ENCODE measurements at places on chromosomes 12 and 14.

GRCh38 chr12:75020068-75020557 is 189.5 kb downstream of the KCNC2 start:
- DNase-seq, result no peak

DNA sequence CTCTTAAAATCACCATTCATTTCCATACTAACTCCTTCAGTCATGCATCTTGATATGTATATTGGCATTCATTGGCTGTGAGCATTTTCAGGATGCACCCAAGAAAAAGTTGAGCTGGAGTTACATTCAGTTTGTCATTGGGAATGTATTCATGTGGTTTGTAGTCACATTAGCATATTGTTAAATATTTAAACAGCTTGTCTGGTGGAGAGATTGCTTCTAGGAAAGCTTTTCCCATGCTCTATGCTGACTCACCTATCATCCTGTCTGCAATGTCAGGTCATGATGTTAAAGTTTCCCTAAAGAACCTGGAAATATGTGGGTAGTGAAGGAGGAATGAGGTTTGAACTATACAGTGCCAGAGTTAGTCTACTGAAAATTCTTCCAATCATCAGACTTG is 583.6 kb downstream of the GALC start:
- no peak for DNase-seq

DNA sequence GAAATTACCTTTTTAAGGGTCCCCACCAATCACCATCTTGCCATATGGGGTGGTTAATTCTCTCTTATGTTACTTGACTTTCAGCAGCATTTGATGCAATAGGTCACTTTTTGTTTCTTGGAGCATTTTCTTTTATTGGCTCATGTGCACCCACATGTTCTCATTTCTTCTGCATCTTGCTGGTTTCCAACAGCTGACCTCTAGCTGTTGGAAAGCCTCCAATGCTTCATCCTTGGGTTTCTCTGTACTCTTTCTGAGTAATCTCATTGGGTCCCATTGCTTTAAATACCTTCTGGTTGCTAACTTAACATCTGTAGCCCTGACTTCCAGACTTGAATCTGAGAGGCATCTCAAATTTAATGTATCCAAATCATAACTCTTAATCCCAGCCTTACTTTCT is 116.8 kb downstream of the CRADD start:
- no peak for DNase-seq

- no peak for DNase-seq
Measured at GRCh38 chr14:75579338-75579864, 981 bp downstream of the FLVCR2 start.

DNA sequence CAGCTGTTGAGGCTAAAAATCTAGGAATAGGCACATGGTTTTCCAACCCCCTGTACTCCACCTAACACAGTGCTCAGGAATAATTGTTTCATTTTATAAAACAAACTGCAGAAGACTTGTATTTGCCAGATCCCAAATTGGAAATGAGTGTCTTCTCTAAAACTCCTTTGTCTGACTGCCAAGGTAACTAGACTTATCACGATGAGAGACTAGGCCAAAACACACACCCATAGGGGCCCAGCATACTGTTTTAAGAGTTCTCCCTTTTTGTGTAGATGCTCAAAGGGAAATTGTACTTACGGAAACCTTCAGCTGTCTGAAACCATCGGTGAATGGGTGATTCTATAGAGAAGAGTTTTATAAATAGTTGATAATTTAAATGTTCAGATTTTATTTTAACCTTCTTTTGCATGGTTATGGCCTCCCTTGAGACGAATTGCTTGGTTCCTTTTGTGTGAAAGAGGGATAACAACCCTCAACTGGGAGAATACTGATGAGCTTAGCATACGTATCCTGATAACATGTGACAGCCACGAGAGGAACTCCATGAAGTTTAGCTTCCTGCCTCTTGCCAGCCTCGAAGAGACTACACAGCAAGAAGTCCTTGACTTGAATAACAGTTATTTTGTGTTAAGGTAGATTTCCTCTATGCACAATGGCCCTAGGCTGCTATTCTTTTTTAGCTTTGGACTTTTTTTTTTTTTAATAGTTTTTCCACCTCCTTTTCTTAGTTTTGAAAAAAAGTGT is 103.3 kb downstream of the PELI2 start:
- no peak for DNase-seq

DNA sequence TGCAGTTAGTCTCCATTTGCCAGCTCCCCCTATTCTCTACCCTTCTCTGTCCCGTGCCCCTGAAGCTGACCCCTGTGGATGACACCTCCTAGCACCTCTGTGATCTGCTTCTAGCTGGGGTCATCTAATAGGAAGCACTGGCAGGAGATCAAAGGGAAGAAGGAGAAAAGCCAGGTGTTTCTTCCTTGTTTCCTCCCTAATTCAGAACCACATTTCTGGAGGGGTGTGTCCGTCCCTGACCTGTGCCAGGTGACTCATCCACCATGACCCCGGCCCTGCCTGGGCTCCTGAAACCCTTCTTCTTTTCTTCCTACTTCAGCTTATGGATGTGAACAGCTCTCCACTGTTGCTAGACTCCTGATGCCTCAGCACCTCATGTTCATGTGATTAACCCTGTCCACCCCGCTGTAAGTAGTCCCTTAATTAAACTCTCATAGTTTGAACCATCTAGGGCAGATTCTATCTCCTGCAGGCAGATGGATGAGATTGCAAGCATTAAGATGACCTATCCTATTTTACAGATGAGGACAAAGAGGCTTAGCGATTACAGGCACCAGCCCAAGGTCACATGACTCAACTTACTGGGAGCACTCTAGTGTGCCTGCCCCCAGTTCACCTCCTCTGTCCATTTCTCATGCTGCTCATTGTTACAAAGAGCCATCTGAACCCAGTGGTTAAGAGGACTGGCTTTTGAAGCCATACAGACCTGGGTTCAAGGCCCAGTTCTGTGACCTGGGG is 770.5 kb downstream of the MED13L start:
- DNase-seq, result no peak

- DNase-seq, result no peak
Measured at GRCh38 chr12:108099778-108100489, 29.2 kb upstream of the WSCD2 start.

- DNase-seq, result no peak
Measured at GRCh38 chr12:15151161-15152091, 69.8 kb downstream of the RERG start.

DNA sequence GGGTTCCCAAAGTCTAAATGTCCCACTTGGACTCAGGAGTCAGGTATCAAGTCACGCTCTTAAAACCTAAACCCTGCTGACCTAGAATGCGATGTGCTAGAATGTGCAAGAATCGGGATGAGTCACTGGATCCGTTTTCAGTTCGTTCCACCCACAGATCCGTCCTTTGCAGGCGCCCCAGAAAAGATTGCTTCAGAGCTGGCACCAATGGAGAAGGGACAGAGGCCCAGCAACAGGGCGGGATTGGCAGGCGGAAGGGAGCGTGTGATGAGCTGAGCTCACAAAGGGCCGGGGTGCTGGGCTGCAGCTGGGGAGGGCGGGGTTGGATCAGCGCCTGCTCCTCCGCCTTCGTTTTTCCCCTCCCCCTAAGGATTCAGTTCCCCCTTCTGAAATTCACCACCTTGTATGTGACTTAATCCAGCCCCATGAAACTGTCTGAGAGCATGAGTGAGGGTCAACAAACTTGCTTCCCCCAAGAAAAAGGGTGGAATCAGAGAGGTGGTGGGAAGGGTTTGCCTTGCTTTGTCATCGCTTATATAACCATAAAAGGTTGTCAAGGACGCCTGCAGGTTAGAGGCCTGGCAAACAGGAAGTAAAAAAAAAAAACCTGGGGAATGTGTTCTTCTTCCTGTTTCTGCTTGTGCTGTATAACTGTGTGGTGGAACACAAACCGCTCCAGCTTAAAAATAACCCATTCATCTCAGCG is 2.8 kb upstream of the UBC start:
- DNase-seq, result peak; percentile 60

- DNase-seq, result no peak
Measured at GRCh38 chr12:123483602-123484248, 25.8 kb downstream of the SNRNP35 start.

DNA sequence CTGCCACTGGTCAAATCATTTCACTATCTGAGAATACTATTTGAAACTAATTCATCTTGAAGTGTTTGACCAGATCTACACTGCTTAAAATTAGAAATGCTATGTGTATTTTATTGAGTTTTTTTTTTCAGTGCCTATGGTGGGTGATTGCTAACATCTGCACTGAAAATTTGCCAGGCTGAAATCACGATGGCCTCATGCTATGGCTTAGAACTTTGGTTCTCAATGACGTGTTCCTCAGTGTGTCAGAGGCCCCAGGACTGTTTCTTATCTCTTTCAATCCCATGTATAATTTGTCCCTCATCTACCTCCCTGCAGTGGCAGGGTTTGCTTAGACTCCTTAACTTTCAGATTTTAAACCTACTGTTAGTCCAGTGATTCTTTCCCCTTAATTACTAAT is 36.2 kb upstream of the NKX2-8 start:
- no peak for DNase-seq

DNA sequence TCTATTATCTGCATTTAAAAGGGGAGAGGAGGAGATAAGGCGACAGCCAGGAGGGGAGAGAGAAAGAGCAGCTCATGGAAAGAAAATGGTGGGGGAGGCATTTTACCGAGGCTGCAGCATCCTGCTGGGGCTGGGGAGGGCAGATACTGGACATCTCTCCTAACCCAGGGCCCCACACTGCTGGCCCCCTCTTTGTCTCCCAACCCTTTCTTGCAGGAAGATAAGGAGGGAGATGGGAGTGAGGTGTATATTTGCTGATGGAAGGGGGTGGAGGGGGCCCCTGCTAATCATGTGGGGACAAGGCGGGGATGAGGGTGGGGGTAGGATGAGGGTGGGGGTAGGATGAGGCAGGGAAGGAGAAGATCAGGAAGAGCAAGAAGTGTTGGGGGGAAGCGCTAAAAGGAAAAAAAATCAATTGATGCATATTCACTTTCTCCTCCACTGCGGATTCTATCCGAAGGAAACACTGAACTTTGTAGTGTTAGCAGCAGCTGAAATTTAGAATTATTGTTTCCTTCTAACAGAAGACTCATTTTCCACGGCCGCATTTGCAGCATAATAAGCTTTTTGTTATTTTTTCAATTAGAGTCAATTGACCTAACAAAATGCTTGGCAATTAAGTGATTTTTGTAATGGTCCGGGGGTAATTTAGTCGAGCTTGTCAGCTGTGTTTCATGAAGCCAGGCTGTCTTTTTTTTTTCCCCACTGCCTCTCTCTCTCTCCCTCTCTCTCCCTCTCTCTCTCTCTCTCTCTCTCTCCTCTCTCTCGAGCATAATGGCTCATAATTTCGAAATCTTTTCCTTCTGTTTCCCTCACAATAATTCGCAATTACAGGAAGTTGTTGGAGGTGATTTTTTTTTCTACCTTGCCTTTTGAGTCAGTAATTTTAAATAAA is 1134.6 kb downstream of the BCL11B start:
- DNase-seq, result no peak

DNA sequence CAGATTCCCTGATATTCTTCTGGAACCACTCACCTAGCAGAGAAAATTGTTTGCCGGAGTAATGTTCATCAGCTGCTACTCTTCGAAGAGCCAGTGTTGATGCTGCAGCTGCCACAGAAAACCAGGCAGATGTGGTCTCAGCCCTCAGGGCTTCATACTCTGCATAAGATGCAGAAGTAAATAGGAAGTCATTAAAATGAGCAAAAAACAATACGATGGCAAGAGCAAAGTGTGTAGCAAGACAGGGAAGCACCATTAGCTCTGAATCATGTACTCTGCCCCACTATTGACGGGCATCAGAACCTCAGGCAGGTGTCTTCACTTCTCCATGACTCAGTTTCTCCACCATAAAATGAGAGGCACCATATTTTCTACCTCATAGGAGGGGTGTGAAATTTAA is 991.6 kb upstream of the TMEM132C start:
- DNase-seq, result no peak

- no peak for DNase-seq
Measured at GRCh38 chr12:49621651-49622500, 1.5 kb upstream of the PRPF40B start.

GRCh38 chr12:109009766-109010165 is 11.1 kb downstream of the SVOP start:
- DNase-seq, result no peak

GRCh38 chr12:44774815-44775411 is 101.2 kb downstream of the NELL2 start:
- DNase-seq, result no peak

GRCh38 chr14:65599375-65599774 is 186.8 kb downstream of the FUT8 start:
- no peak for DNase-seq

DNA sequence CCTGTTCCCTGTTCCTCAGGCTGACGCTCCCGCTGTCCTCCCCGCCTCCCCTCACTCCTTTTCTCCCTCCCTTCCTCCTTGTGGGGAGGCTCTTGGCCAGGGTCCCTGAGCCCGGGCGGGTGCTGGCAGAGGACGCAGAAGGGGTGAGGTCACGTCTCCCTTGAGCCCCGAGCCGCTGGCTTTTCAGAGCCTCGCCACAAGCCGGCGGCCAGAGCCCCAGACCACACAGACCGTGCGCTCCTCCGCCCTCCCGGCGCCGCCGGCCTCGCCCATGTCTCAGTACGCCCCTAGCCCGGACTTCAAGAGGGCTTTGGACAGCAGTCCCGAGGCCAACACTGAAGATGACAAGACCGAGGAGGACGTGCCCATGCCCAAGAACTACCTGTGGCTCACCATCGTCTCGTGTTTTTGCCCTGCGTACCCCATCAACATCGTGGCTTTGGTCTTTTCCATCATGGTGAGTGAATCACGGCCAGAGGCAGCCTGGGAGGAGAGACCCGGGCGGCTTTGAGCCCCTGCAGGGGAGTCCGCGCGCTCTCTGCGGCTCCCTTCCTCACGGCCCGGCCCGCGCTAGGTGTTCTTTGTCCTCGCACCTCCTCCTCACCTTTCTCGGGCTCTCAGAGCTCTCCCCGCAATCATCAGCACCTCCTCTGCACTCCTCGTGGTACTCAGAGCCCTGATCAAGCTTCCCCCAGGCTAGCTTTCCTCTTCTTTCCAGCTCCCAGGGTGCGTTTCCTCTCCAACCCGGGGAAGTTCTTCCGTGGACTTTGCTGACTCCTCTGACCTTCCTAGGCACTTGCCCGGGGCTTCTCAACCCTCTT is at the start of gene TMEM233:
Gene TMEM233, plus strand, starts transcription at position 197 of the 821 bp plus-strand sequence. Its CDS starts 75 bp downstream, at position 272.
- DNase-seq, result no peak

- no peak for DNase-seq
Measured at GRCh38 chr12:113569806-113570205, 98.1 kb upstream of the LHX5 start.

DNA sequence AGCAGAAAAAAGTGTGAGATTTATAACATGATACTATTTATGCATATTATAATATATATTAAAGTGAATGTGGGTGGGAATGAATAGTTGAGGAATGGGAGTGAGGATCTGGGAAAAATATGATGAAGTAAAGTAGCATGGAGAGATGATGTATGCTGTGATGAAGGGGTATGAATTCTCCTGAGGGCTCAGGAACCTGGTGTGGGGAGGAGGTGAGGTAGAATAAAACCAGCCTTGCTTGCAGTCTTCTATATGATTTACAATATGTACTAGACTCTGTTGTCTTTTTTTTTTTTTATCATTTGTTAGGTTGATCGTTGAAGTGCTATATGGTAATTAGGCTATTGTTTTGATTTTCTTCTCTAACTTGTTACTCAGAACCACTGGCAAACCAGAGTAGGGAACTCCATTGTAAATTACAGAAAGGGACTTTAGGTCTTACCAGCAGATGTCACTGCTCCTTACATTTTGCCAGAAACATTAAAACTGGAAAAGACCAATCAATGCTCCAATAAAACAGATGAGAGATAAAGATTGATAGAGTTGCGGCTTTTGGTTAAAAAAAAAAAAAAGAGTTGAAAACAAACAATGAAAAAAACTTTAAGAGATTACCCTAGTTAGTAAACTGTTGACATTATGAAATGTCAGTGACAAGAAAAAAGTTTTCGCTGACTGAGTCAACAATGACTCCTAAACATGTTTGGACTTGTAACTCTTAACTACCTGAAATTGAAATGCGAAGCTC is 39.9 kb downstream of the ATL1 start:
- no peak for DNase-seq

GRCh38 chr14:94175747-94176146 is 1.6 kb downstream of the PPP4R4 start:
- no peak for DNase-seq

Data from frontal cortex (tissue), 4 donors.